T-helper 9 cell (primary cell): ENCODE measurements at places on chromosomes 7 and 10.

DNA sequence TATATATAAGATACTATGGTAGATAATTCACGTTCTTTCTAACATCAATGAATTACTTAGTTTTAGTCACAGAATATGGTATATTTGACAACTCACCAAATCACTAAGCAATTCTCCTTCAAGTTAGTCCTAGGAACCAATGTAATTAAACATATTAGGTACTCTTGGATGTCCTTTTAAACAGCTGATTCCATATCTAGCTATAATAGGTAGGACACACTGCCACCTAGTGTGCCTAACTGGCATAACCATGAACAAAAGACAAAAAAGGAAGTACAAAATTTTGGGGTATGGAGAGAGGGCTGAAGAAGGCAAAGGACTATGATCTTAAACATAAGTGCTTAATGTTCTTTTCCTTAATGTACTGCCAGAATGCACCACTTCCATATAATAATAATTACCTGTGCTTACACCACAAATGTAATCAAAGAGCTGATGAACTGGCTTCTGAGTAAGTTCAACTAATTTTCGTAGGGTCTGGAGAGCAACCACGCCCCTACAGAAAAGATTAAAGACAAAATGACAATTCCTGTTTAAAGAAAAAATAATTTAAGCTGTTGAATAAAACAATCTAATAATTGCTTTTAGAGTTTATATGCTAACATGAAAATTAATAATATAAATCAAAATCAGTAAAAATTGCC, 28.7 kb downstream of the PNPLA8 start:
- peak; percentile 6 for DNase-seq

DNA sequence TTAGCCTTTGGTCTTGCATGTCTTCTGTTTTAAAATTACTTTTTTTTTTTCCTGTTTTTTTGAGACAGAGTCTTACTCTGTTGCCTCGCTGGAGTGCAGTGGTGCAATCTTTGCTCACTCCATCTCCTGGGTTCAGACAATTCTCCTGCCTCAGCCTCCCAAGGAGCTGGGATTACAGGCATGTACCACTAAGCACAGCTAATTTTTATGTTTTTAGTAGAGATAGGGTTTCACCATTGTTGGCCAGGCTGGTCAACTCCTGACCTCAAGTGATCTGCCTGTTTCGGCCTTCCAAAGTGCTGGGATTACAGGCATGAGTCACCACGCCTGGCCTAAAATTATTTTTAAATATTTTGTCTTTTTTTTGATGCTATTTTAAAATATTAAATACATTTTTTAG, 38.5 kb downstream of the MLLT10 start:
- no peak for DNase-seq

DNA sequence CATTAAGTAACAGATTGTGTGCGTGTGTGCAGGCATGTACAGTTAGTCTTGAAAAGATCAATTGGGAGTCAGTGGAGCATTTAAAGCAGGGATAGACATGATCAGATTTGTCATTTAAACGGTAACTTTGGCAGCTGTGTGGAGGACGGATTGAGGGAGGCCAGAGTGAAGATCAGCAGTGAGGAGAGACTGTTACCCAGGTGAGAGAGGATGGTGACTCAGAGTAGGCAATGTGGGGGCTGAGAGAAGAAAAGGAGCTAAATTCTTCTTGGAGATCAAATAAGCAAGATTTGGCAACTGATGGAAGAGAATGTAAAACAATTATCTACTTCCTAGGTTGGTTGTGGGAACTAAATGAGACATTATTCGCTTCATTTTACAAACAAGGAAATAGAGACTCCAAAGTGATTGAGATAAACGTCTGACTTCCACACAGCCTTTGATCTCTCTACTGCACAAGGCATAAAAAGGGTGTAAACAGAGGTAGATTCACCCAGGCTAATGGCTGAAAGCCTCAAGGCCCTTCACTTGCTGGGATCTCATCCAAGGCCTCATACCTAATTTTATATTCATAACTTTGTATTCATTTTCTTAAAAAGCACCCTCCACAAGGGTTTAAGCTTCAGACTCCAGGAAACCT, 665.1 kb upstream of the GALNT17 start:
- no peak for DNase-seq

DNA sequence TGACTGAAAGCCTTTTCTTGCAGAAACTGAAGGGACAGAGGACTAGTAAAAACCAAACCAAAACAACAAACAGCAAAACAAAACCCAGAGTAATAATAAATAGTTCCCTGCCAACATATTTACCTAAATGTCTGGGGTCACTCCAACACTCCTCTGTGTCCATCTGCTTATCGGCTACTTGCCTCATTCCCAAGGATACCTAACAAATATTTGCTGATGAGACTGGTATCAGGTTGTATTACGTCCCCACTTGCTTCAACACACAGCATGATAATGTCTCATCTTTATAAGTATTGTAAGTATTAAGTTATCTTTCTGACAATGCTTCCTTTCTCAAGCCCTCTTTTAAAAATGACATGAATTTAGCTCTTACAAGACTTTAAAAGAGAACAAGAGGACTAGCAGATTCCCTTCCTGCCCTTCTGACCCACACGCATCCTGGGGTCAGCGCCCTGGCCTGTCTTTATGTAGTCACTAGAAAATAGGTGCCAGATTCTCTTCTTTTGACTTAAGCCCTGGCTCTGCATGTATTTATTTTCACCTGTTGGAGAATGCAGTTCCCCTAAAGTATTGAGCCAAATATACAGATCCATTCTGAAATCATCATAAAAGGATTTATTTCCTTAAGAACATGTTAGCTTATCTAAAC, 110.2 kb downstream of the SEM1 start:
- no peak for DNase-seq

GRCh38 chr10:51768886-51769465, 69.6 kb upstream of the CSTF2T start:
- no peak for DNase-seq

- DNase-seq: no peak
These were observed 145.2 kb upstream of the PFKP start for GRCh38 chr10:2921956-2922680.

GRCh38 chr10:96053985-96054384, 10.6 kb downstream of the CCNJ start:
- DNase-seq: no peak

GRCh38 chr10:3900391-3900790, 115.4 kb upstream of the KLF6 start:
- no peak for DNase-seq

DNA sequence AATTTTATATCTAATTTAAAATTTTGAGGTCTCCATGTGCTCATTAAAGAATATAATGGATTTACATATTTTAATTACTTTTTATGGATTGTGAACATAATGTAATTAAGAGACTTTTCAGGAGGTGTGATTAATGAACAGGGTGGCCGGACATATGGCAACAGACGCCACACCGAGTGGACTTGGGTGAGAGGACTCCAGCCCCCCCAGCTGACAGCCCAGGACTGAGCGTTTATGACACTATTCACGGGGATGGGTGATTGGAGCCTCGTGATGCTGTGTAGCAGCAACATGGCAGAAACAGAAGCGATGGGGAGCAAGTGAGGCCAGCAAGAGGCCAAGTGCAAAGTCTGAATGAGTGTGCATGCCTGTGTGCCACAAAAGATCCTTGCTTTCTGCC, 1176.9 kb downstream of the TYW1 start:
- no peak for DNase-seq

GRCh38 chr7:65832281-65832680, 40.6 kb upstream of the VKORC1L1 start:
- DNase-seq: no peak

- no peak for DNase-seq
These were observed 5.5 kb downstream of the VSTM4 start for GRCh38 chr10:49109669-49110340.

- no peak for DNase-seq
These were observed 146.4 kb upstream of the ZNF32 start for GRCh38 chr10:43795093-43795492.

- DNase-seq: no peak
These were observed 26.5 kb downstream of the GRB10 start for GRCh38 chr7:50756180-50756579.

GRCh38 chr7:65966146-65966545, 15.9 kb downstream of the GUSB start:
- no peak for DNase-seq

DNA sequence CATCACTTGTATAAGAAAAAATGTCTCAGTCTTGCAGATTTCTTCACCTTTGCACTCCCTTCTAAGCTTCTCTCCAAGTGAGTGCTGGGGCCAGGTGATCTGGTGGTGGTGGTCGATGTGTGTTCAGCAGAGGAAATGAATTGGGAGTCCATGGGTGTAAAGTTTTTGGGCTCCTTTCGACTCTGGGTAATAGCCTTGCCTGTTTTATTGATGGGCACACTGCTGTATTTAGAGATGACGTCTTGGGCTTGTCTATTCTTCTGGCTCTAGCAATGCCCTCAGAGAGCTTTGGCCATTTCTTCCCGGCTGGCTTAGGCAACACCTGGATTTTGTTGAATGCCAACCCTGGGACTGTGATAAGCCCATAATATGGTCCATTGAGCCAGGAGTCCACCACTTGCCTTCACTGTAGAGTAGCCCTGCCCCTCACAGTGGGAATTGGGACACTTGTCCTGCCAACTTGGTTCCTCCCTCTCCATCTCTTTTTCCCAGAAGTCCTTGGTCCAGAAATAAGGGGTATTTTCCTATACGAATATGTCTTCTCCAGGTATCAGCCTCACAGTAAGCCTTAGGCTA, 11.7 kb downstream of the PNLIP start:
- DNase-seq: no peak

DNA sequence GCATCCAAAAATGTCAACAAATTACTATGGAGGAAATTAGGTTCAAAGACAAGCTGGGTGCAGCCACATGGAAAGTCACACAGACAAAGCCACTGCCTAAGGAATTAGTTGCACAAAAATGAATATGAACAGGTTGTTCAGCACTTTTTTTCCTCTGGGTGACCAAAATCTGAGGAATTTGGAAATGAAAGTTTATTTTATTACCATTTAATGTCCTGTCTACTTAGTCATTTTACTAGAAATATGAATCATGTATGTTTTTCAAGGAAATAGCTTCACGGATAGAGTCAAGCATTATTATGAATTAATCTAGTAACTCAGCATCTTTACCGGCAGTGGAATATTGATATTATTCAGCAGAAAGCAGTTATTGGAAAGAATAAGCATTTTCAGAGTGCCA, 106.3 kb downstream of the ANK3 start:
- no peak for DNase-seq

- no peak for DNase-seq
These were observed 13.7 kb upstream of the CLDN4 start for GRCh38 chr7:73817121-73817520.

DNA sequence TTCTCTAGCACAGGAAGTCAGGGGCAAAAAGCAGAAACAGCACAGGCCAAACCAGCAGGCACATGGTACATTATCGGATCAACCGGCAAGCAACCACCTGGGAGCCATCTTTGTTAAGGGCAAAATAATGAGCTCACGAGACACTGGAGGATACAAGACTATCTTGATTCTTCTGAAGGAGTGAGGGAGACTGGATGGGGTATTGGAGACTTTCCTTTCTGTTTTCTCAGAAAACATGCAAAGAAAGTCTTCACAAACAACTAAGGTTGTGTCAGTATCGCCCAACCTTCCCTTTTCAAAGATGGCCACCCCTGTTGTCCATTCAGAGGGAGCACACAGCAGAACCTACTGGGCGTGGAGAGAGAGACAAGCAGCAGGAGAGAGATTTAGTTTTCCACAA, 29.6 kb downstream of the GOLGA7B start:
- DNase-seq: no peak

- no peak for DNase-seq
These were observed 34.0 kb downstream of the AHCYL2 start for GRCh38 chr7:129258649-129259389.

- no peak for DNase-seq
These were observed 1.9 kb downstream of the PTEN start for GRCh38 chr10:87865241-87865881.

GRCh38 chr7:143429770-143430698, 13.2 kb upstream of the TAS2R60 start:
- no peak for DNase-seq

- no peak for DNase-seq
These were observed 3.5 kb upstream of the IGF2BP3 start for GRCh38 chr7:23473844-23474093.

GRCh38 chr10:2541176-2541575, 526.2 kb upstream of the PFKP start:
- DNase-seq: no peak

DNA sequence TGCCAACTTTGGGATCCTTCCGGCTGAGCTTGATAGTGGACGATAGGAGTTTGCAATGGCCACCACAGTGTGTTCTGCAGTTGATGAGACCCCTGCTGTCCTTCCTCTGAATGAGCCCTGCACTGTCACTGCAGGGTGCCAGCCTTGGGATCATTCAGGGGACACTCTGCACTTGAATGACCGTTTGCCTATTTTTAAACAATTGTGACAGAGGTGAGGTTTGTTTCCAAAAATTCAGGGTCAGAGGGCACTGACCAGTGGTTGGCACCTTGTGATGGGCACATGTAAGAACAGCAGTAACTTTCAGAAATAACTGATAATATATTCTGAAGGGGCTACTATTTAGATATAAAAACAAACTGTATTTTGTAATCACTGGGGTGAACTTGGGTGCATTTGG, 48.5 kb upstream of the ADARB2 start:
- no peak for DNase-seq

DNA sequence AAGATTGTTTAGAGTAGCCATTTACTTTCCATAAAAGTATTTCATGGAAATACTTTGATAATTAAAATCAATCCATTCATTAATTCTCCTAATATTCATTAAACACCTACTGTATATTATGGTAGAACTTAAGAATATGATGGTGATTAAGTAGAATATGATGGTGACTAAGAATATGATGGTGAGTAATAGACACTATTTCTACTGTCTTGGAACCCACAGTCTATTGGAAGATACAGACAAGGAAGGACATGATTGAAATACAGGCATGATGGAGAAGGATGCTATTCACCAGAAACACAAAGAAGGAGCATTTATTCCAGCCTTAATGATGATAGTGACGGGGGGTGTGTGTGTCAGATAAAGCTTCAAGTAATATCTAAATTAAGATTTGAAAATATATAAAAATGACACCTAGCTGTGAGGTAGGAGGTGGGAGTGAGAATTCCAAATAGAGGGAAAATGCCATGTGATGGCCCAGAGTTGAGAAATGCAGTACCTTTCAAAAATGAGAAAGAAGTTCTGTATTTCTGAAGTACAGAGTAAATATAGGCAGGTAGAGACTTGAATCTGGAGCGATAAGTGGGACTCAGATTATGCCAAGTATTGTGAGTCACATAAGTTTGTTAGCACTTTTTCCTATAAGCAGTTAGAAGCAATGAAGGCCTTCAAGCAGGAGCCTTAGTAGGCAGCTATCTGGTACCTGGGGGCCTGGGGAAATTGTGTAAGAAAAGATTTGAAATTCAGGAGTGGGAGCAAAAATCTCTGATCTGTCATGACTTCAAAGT, 12.5 kb upstream of the CDK13 start:
- DNase-seq: no peak

- peak; percentile 45 for DNase-seq
These were observed 3.6 kb upstream of the MTPN start for GRCh38 chr7:135980665-135981180.

GRCh38 chr7:75818472-75818871, 4.9 kb upstream of the CCL24 start:
- no peak for DNase-seq
